ENCODE measurements at places on chromosomes 16 and 17.
A peak's percentile ranks its signal among the peaks of the same experiment; 100 is the strongest.

GRCh38 chr17:67174190-67174589, 70.8 kb downstream of the HELZ start:
- no peak for DNase-seq

DNA sequence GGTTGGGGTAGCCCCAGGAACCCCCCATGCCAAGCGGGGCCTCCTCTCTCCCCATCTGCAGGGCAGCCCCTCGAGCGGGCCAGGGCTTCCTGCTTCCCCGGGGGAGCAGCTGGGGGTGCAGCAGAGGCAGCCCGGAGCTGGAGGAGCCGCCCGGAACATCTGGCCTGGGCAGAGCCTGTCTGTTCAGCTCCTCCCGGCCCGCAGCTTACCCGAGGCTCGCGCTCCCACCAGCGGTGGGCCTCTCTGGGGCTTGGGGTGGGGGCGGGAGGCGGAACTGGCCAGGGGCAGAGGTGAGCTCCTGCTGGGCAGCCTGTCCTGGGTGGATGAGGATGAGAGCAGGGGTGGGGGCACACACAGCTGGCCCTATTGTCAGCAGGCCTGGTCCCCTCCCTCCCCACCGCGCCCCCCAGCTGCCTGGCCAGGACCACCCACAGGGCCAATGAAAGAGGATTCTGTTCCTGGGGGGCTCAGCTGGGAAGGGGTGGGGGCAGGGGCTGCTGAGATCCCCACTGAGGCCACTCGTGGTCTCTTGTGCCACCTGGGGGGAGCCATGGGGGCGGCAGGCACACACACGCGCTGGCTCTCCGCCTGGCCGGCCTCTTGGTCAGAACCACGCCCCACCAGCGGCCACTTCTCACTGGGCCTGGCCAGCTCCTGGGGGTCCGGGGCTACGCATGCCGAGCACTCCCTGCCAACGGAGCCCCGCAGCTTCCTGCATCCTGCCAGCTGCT, 34.7 kb downstream of the BAHCC1 start:
- DNase-seq = peak; percentile 42

GRCh38 chr16:15961571-15962090, 12.2 kb downstream of the ABCC1 start:
- DNase-seq = no peak

- no peak for DNase-seq
Observed at GRCh38 chr17:80663781-80664206, 119.2 kb downstream of the RPTOR start.

DNA sequence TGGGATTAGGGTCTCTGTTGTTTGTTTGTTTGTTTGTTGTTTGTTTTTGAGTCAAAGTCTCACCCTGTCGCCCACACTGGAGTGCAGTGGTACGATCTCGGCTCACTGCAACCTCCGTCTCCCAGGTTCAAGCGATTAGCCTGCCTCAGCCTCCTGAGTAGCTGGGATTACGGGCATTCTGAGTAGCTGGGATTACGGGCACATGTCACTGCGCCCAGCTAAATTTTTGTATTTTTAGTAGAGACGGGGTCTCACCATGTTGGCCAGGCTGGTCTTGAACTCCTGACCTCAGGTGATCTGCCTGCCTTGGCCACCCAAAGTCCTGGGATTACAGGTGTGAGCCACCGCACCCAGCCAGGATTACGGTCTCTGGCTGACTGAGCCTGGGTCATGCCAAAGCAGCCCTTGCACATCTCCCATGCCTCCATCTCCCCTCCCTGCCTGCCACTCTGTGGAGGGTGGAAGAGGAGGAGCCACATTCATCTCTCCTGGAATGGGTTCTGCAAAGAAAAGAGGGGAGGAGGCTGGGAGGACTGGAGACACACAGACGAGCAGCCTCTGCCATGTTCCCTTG, 59.2 kb downstream of the BEAN1 start:
- DNase-seq = no peak

DNA sequence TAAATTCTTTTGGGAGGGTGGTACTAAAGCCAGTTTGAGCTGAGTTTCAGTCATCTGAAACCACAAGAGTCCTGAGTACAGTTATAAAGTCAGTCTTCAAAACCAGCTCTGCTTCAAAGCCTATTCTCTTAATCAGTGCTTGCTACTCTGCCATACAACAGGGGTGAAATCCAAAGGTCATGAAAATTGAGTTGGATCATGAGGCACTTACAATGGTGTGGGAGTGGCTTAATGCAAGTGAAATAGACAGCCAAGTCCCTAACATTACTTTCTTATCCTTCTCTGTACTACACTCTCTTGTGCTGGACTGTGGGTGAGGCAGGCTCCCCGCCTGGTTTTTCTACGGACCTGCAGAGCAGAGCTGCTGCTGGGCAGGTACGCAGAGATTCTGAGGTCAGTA, 12.4 kb downstream of the CBLN1 start:
- DNase-seq = no peak

GRCh38 chr16:4537376-4538343, 913 bp downstream of the CDIP1 start:
- no peak for DNase-seq

- no peak for DNase-seq
Observed at GRCh38 chr16:23979441-23979840, 143.7 kb downstream of the PRKCB start.

DNA sequence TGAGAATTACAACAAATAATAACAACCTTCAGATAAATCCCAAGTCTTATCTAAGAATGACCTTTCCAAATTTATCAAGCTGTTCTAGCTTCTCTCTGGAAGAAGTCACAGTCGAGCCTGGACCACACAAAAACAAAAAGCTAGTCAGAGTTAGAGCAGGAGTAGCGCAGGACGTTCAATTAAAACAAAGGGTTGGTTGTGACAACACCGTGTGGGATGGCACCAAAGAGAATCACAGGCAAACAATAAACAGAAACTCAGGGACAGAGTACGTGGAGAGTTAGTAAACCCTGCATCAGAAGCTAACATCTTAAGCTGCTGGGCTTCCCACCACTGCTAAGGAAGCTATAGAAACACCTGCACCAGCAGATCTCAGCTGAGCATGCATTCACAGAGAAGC, 23.8 kb downstream of the ARHGAP17 start:
- no peak for DNase-seq

GRCh38 chr17:27596096-27596495, 34.9 kb upstream of the LGALS9 start:
- peak; percentile 21 for DNase-seq

DNA sequence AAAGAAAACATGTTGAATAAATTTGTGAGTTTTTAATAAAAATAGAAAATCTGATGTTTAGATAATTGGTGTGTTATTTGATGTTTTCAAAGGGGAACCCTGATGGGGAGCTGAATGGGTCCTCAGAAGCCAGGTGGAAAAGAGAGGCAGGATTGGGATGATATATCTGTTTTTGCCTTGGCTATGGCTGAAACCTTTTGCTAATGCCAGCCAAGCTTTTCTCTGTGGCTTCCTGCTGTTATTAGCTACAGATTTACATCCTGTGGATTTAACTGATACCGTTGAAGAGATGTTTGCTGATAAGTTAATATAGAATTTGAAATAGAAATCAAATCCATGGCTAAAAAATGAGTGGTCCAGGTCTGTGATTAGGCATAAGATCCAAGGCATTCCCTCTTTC, 4.2 kb upstream of the AATF start:
- no peak for DNase-seq

DNA sequence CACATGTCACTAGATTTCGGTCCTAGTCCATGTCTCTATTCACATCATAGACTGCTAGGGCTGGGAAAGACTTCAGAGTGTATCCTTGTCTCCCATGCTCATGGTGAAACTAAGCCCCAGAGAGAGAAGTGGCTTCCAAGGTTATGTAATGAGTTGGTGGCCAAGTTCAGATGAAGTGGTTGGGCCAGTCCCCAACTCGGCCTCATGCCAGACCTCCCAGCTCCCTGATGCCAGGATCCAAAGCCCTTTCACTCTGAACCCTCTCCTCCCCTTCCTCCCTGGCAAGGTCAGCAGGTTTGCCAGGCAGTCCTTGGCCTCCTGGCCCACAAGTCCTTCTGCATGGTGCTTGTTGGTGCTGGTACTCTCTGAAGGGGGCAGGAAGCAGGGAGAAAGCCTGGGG, 189.7 kb downstream of the AXIN2 start:
- DNase-seq = no peak

DNA sequence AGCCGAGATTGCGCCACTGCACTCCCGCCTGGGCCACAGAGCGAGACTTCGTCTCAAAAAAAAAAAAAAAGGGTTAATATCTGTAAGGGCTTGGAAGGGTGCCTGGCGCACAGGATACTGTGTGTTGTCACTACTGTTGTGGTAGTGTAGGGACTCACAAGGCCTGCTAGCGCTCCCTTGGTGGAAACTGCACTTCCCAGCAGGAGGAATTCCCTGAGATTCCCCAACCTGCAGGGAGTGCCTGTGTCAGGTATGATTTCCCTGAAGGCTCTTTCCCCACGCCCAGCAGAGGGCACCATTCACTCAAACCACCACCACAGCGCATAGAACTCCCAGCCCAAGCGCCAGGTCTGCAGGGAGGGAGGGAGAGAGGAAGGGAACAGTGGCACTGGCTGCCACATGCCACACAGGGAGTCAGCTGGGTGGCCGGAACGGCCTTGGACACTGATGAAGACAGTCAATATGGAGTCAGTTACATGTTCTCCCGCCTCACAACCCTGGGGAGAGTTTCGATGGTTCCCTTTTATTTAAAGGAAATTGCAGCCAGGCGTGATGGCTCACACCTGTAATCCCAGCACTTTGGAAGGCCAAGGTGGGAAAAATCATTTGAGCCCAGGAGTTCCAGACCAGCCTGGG, 32.7 kb upstream of the CDH1 start:
- peak; percentile 73 for DNase-seq

GRCh38 chr17:45946841-45947256, 52.2 kb upstream of the STH start:
- DNase-seq = no peak

- no peak for DNase-seq
Observed at GRCh38 chr17:18027280-18027679, 11.7 kb downstream of the ATPAF2 start.

DNA sequence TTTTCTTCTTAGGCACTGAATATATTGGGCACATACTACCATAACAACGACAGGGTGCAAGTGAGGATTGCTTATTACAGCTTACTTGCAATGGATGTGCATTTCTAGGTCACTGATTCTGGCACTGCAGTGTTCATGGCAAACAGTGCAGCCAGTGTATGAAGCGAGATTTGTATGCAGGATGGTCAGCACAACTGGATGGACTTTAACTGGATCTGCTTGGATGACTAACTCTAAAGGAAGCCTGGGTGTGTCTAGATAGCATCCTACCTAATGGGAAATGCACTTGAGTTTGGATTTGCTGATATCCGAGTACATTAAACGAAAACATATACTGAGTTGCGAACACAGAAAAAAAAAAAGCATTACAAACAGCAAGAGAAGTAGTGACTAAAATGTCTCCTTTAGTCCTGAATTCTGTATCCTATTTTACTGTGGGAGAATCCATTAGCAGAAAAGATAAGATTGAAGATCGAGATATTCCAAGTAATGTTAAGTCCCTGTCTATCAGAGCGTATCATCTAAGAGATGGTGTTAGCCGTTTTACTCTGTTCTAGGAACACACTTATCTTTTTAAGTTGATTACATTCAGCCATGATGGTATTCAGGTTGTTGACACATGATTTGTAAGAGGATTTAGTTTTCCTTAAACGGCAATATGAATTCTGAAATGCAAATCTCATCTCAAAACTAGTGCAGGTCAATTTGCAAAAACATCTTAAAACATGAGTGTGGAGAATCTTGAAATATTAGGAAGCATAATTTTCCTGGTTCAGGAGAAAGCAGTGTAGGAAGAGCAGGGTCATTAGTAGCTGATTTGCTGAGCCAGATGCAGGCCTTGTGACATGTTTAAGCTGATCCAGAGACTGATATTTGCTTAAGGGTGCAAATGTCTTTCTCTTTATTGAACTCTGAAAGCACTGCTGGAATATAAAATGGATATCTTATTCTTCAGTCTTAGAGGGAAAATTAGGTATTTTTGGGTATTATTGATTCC, 142.6 kb upstream of the CPHXL start:
- DNase-seq = peak; percentile 42

DNA sequence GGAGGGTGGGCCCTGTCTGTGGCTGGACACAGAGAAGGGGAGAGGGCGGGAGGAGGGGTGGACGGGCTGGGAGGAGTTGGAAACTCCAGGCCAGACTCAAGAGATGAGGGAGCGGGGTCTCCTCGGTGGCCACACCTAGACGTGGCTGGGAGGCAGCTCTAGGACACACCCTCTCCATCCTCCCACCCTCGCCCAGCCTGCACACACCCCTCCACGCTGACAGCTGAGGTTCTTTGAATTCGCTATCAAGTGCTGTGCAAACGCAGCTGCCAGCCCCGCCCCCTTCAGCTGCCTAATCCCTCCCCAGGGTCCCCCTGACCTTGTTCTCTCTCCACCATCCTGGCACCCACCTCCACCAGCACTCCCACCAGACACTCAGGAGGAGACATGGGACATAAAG, 48.7 kb downstream of the DNAH17 start:
- peak; percentile 34 for DNase-seq

DNA sequence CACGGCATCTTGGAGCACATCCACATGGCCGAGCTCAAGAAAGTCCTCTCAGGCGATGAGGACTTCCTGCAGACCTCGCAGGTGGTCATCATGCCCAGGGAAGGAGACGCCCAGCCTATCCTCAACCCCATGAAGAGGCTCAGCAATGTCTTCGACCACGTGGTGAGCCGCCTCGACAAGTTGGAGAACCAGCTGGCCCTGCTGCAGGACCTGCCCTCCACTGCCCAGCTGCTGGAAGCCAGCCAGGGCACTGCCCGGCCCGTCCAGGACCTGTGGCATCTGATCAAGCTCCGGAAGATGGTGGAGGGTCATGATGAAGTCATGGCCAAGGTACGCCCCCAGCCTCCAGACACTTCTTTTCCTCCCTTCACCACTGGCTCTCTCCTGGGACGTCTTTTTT, 440 bp downstream of the C16orf96 start:
- DNase-seq = no peak

- no peak for DNase-seq
Observed at GRCh38 chr17:77848257-77848656, 110.2 kb upstream of the TNRC6C start.
